ENCODE measurements at places on chromosomes 1 and 21.

DNA sequence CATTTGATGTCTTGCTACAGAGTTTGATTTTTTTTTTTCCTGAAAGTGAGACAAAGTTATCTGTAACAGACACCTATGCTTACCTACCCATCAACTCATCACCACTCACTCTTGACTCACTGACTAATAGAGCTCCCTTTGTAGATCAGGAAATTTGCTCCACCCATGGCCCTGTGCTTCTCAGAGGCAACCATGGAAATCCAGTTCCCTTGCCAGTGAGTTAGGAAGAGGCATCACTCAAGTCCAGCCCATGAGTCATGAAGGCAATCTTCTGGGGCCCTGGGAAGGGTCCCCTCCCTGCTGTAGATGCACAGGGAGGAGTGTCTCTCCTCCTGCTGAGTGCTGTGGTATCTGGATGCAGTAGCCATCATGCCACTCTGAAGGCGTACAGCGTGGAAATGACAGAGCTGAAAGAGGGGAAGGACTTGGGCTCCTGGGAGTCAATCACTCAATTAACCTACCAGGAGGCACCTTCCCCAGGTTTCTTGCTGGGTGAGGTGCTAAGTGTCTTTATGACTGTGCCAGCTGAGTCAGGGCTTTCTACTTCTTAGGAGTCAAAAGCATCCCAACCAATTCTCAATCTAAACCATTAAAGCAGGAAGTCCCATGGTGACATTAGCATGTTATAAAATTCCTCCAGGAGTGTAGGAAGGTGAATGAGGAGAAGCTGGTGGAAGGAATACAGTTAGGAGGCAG, 56.1 kb downstream of the DNTTIP2 start:
- no peak for DNase-seq

- no peak for DNase-seq
These were observed 48.8 kb downstream of the H3-3A start for GRCh38 chr1:226111098-226111882.

DNA sequence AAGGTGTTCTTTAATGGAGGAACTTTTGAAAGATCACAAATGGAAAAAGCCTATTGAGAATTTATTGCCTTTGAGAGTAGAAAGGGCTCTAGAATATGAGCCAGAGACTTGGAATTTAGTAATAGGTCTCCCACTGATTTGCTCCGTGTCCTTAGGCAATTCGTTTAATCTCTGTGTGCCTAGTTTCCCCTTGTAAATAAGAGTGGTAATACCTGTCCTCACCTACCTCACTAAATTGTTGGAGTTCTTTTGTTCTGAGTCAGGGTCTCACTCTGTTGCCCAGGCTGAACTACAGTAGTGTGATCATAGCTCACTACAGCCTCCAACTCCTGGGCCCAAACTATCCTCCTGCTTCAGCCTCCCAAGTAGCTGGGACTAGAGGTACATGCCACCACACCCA, 15.0 kb upstream of the TEKT2 start:
- no peak for DNase-seq

GRCh38 chr21:26637201-26637745, 64.2 kb upstream of the CYYR1 start:
- DNase-seq = peak; percentile 85

DNA sequence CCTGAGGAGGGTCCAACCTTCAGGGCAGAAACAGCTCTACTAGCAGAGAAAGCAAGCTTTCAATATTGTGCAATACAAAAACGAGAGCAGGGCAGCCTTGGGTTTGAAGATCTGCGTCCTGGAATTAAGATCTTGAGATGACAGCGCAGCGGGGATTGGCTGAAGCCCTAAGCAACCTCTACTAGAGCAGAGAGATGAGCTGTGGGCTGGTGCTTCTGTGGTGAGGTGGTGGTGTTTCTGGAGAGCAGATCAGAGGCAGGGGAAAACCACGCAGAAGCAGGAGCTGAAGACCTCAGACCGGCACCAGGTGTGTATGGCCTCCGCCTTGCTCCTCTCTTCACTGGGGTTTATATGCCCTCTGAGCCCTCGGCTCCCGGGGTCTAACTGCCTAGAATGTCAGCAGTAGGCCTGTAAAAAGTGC, 12.5 kb downstream of the TRAF3IP3 start:
- no peak for DNase-seq

DNA sequence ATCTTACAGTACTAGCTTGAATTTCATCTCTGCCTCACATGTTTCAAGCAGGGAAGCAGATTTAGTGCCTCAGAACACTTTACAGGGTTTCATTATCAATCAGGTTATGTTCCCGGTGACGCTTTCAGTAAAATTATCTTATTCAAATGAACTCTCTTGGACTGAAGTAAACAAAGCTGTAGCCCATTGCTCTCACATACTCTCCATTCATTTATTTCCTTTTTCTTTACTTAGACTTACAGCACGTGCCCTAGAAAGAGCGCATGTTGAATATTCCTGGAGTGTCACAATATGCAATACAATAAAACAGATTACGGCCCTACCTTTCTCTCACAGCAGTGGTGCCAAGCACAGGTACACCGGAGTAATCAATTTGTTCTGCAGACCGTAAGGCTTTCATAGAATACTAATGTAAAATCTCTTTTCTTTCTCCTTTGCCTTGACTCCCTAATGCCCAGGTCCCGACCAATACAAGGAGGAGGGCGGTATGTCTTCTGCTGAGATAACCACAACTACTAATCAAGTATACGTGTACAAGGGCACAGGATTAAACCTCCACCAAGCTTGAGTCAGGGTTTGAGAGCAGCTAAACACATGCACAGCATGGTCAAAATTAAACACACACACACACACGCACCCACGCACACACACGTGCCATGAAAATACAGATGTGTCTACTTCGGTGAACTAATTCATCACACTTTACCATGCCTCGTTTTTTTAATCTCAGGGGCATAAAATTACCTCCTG, 62.8 kb downstream of the NRIP1 start:
- DNase-seq = no peak

- no peak for DNase-seq
These were observed 6.1 kb upstream of the SFN start for GRCh38 chr1:26856604-26857469.

- DNase-seq = no peak
These were observed 8.7 kb downstream of the SDHB start for GRCh38 chr1:17045150-17045549.

DNA sequence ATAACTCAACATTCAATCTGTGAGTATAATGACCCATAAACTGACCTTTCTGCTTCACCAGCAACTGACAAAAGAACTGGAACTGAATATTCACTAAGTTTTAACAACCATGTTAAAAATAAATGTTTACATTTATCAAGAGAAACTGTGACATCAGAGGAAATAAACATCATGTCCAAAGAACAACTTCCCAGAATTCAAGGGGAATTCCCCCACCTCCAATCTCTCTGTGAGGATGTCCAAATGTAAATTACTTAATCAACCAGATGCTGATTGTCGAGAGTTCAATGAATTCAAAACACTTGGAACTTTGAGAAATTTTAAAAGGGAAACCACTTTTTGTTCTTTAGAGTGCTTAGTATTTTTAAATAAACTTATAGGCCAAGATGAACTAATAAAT, 365.6 kb upstream of the ADGRL2 start:
- peak; percentile 30 for DNase-seq

DNA sequence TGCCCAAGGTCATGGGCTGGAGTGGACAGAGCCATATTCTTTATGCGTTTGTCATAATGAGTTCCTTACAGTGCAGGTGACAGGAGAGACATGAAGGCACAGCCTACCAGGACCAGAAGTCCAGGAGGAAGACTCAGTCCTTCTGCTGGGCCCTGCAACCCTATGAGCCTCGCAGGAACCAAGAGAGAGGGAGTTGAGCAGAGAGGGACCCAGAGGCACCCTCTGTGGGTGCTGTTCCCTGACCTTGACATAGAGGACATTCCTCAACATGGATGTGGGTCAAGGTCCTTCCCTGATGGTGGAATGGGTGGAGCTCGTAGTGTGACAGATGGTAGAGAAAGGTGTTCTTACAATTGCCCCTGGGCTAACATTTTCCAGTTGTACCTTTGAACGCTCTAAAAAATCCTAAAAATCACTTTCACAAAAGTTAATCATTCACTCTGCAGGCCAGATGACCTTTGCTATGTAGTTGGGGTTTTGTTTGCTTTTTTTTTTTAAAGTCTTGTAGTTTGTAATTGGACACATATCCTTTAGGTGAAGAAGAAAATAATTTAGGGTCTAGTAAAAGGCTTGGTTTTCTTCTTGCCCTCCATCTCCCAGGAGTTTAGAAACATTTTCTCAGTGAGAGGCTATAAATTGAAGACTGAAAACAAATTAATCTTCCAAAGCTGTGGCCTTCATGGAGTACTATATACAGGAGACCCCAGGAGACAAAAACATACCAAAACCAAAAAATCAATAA, 41.9 kb downstream of the MAB21L3 start:
- DNase-seq = no peak

GRCh38 chr1:199780091-199780490, 247.4 kb upstream of the NR5A2 start:
- no peak for DNase-seq

- DNase-seq = no peak
These were observed 291.6 kb downstream of the PLPP3 start for GRCh38 chr1:56287721-56288120.

- DNase-seq = no peak
These were observed 308.8 kb downstream of the SMYD3 start for GRCh38 chr1:246198115-246198816.

GRCh38 chr1:17466359-17466758, 26.9 kb upstream of the RCC2 start:
- no peak for DNase-seq

DNA sequence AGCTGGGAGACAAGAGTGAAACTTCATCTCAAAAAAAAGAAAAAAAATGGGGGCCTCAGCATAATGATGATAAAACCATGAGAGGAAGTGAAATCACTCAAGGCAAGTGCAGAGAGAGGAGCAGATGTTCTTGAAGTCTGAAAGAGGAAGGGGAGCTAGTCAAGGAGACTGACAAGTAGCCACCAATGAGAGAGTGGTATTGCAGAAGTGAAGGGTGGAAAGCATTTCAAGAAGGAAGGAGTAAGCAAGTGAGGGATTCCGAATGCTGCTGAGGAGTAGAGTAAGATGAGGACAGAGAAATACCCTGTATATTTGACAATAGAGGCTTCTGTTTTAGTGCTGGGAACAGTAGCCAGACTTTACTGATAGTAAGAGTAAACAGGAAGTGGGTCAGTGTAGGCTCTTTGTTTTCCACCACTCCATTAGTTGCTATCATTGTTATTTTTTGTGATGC, 2.9 kb downstream of the TATDN3 start:
- DNase-seq = no peak

GRCh38 chr1:232627645-232628334, 2.1 kb downstream of the SIPA1L2 start:
- peak; percentile 24 for DNase-seq

GRCh38 chr1:65310078-65310587, 790 bp downstream of the DNAJC6 start:
- peak; percentile 8 for DNase-seq

- DNase-seq = no peak
These were observed 24.6 kb downstream of the B3GALT5 start for GRCh38 chr21:39637197-39637970.

DNA sequence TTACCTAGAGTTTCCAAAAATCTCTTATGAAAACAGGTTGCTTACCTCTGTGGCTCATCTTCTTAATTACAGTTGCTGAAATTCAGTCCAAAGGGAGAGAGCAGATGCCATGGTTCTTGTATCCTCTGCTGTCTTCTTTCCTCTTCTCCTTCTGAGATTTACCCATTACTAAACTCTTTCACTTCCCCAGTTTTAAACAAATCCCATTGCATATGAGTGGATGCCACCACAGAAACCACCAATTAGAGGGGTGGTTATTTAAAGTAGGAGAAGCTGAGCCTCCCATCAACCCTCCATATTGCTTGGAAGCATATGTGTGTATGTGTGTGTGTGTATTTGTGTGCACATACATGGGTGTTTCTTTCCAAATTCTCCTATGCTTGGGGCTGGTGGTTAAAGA, 128.5 kb upstream of the KCNK1 start:
- DNase-seq = no peak

DNA sequence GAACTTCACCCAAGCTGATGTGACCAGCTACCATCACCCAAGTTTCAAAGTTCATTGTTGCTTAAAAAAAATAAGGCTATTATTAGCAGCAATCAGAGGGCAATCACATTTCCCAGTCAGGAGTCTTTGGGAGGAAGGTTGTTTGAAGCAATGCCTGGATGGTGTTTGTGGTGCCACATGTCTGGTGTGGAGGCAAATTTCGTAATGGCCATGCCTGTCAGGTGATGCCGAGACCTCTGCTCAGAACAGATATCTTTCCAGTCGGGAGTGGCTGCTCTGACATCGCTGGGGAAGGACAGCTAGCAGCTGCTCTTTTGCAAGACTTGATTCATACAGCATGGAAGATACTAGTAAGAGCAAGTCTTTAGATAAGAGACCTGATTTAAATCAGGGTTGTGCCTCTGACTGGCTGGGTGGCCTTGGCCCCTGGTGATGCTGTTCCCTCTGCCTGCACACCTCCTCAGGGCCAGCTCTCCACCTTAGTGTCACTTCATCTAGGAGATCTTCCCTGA, 187.8 kb upstream of the JUN start:
- peak; percentile 72 for DNase-seq

DNA sequence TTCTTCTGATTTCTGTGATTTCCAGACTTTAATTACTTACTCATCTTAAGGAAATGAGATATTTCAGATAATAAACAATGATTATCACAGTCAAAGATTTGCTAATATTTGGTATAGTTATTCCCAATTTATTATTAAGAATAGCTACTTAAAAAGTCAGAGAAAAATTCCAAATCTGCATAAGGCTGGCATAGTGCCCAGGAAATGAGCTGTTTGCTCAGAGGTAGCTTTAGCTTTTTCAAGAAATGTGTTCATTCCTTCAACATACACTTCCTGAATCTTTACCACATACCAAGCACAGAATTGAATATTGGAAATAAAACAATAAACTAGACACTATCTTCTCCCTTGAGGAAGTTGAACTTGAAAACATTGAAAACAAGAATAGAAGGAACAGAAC, 44.3 kb upstream of the KCNK1 start:
- DNase-seq = no peak

- no peak for DNase-seq
These were observed 14.2 kb upstream of the MYOM3 start for GRCh38 chr1:24126018-24126671.

- no peak for DNase-seq
These were observed 35.6 kb downstream of the GPA33 start for GRCh38 chr1:167054531-167054930.

- DNase-seq = no peak
These were observed 186.6 kb downstream of the URB2 start for GRCh38 chr1:229812693-229813092.

DNA sequence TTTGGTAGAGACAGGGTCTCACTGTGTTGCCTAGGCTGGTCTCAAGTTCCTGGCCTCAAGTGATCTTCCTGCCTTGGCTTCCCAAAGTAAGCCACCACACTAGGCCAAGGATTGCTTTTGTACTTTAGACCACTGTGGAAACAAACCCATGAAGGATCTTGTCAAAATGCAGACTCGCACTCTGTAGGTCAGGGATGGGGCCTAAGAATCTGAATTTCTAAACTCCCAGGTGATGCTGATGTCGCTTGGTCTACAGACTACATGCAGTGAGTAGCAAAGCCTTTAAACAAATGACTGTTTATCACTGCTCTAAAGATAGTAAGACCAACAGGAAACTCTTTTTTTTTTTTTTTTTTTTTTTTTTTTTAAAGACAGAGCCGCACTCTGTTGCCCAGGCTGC, 54.1 kb upstream of the MUTYH start:
- no peak for DNase-seq

- no peak for DNase-seq
These were observed 71.5 kb downstream of the VPS26C start for GRCh38 chr21:37195610-37196009.
